ENCODE measurements at places on chromosomes 7 and 10.

DNA sequence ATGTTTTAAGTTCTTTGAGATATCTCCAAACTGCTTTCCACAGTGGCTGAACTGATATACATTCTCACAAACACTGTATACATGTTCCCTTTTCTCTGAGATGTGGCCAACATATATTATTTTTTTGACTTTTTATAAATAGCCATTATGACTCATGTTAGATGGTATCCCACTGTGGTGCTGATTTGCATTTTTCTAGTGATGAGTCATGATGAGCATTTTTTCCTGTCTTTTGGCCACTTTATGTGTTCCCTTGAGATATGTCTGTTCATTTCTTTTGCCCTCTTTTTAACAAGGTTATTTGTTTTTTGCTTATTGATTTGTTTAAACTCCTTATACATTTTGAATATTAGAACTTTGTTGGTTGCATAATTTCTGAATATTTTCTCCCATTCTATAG, 1055.1 kb downstream of the NXPH1 start:
- no peak for DNase-seq

- DNase-seq: no peak
These were observed 269.0 kb downstream of the DIP2C start for GRCh38 chr10:420154-421121.

DNA sequence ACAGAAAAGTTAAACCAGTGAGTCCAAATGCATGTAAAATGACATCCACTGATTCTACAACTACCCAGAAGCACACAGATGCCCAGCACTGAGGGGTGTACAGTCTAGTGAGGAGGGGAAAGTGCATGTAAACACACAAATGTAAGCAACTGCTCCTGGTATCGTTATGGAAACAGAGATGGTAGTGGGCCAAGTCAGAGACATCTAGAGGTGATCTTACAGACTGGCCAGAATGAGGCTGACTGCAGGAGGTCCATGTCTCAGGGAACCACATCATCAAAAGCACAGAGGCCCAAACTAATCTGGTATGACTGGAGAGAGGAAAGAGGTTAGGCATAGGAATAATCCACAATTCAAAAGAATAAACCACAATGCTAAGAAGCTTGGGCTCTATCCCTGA, 176.5 kb downstream of the SRPK2 start:
- DNase-seq: no peak

GRCh38 chr10:89525556-89525955, 9.8 kb downstream of the SLC16A12 start:
- no peak for DNase-seq
